ENCODE measurements at places on chromosomes 3 and 15.

GRCh38 chr3:65658401-65658800, 380.3 kb downstream of the MAGI1 start:
- no peak for DNase-seq

- DNase-seq: no peak
These were observed 7.2 kb upstream of the GMPS start for GRCh38 chr3:155863072-155863784.

GRCh38 chr3:153438271-153438670, 276.2 kb downstream of the RAP2B start:
- no peak for DNase-seq

- DNase-seq: no peak
These were observed 21.7 kb upstream of the PPP4R2 start for GRCh38 chr3:72974956-72975355.

DNA sequence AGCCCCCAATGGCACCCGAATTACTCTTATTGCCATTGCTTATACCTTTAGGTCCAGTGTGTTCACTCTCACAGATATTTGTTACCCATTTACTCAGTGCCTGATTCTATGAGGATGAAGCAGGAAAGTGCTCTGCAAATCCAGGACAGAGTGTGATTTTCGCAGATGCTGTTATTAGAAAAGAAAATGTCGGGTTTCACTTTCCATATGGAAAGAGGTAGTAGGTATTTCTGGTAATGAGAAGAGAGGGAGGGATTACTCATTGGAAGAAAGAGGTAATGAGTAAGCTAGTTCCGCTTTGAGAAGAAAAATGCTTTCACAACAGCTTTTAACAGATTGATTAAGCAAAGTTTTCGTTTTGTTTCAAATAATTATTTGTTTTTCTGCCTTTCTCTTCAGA, 336.3 kb upstream of the CFAP20DC start:
- DNase-seq: no peak

DNA sequence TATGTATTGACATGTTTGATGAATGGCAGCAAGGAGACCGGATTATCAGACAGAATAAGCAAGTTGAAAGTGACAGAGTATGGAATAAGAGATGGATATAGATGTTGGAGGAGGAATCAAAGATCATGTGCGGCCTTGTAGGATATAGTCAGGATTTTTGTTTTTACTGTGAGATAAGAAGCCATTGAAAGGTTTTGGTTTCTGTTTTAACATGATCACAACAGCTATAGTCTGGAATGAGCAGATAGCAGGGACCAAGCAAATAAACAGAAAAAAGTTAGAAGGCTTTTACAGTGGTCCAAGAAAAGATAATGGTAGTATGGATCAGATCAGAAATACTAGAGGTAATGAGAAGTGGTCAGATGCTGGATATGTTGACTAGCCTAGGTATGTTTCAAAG, 52.6 kb downstream of the SLC12A6 start:
- DNase-seq: no peak

DNA sequence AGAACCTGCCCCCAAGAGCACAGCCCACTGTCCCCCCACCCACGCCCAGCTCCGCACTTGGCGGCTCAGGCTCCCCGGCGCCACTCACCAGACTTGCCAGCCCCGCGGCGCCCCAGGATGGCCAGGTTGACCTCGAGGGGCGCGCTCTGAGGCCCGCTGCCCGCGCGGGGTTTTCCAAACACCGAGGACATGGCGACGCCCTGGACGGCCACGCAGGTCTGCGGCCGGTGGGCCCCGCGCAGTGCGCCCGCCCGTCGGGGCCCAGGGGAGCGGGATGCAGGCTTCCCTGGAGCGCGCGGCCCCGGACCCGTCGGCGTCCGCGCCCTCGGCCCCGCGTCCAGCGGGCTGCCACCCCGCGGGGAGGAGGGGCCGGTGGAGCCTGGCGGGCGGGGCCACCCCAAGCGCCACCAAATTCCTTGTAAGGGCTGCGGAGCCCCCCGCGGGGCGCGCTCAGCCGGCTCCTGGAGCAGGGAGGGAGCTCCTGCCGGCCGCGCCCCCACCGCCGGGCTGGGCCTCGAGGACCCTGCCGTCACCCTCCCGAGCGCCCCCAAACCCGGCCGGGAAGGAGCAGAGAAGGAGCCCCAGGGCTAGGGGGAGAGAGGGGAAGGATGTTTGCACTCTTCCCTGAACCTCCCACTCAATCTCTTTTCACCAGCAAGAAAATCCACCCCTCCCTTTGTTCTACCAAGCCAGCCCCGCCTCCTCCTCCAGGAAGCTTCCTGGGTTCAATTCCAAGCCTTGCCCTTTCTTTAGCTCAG, at the start of gene RASL12:
Gene RASL12 (minus strand): TSS at position 347 of the 758 bp plus-strand sequence. CDS start 156 bp downstream, at position 191.
- peak; percentile 89 for DNase-seq

DNA sequence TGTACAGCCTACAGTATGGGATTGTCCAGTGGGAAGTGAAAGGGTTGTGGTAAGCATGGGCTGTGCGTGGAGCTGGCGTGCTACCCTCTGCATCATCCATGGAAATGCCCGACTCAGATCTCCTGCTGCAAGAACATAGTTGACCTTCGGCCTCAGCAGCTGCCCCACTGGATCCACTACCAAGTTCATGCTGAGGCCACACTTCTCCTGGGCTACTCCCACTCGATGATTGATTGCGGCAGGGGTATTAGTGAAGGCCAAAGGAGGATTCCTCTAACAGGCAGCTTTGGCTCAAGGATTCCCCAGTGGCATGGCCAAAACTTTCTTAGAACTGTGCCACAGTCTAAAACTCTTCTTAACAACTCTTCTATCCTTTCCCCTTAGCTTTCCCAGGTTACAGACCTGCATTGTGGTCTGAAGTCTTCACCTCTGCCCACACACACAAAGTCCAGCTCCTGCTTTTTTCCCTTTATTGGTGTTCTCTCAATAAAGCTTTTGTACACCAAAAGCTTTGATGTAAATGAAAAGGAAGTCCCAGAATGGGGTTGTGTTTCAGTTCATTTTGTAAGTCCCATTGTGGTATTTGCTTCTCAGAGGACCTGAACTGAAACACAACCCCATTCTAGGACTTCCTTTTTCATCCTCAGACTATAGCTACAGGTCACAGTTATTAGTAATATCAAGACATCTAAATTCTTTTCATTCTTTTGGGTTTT, 4.9 kb upstream of the TBC1D5 start:
- DNase-seq: no peak

DNA sequence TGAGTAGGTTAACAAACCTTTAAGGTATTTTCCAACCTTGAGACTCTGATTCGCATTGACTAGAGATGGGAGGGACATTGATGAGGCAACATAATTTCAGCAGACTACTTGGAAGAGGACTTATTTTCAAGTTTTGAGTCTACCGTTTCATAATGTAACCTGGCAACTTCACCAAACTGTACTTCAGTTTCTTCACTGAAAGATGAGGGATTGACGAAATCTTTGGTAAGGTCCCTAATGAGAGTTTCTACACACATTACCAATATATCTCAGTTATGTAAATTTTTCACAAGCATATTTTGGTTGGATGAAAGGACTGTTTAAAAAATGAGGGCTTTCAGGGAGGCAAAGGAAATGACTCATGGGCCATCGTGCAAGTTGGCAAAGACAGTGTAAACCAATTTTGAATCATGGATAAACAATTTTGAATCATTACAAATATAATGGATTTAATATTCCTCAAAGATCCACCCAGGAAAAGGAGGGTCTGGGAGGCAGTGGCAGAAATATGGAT, 28.7 kb upstream of the SEMA6D start:
- DNase-seq: no peak

DNA sequence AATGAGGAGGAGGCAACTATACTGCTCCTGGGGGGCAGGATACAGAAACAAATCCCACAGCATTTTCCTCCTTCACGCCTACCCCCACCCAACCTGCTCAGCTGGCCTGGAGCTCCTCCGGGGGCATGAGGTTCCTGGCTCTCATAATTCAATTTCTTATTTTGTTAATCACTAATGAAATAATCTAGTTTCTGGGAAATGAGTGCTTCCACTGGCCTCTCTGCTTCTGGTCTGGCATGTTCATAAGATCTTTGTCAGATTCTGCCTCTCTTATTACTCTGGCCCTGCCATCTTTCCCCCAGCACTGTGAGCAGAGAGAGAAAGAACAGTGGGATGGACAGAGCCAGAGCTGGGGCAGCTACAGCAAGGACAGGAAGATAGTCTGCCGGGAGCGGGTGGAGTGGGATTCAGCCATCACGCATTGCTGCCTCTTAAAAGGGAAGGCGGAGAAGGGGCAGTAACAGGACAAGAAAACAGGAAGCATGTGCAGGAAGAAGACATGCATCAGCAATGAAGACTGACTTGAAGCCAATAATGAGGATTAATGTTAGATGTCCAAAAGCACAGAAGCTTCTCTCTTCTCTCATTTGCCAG, 13.6 kb downstream of the RPAP1 start:
- DNase-seq: no peak

DNA sequence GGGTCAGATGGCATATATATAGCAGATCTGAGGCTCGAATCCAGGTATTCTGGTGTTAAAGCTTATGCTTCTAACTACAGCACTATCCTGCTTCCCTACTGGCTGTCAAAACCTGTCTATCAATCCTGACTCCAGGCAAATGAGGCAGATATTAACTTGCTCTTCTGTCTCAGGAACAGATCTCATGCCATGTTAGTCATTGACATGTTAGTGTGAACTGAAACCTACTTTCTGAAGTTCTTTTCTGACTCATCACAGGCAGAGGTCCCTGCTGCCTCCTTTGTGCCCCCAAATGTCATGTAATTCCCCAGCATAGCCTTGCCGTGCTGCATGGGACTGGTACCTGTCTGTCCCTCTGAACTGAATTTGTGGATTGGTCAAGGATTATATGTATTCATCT, 125.0 kb upstream of the SMAD3 start:
- no peak for DNase-seq

- DNase-seq: no peak
These were observed 43.7 kb downstream of the ANKRD28 start for GRCh38 chr3:15754047-15754446.

GRCh38 chr3:4517643-4518311, 24.6 kb downstream of the ITPR1 start:
- no peak for DNase-seq

DNA sequence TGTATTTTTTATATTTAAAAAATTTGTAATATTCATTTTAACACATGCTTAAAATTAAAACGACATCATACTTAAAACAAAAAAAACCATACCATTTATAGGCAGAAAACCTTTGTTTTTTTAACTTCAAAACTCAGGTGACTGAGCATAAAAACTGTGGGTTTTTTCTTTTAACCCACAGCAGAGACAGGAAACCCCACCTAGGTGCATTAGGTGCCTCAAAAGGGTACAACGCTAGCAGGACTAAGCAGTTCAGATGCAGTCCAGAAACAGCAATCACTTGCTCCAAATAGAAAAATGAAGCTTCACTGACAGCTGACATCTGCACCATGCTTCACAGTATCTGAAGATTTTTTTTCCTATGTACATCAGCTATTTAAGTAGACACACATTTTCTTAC, 52.3 kb downstream of the GLB1 start:
- no peak for DNase-seq

DNA sequence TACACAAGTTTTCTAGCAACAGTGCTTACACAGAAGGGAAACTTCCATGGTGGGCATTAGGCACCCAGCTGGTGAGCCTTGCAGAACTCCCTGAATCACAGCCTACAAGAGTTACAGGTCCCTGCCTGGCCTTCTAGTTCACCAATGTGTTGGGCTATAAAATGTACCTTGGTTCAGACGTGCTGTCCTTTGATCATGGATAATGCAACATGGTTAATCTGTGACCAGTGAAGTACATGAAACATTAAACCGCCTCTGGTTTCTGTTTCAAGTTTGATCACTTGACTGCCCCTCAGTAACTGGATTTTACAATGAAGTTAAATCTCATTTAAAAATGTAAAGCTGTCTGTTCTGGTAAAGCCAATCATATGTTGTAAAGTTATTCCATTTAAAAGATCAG, 51.8 kb downstream of the FMN1 start:
- no peak for DNase-seq

GRCh38 chr15:31344266-31344665, 17.6 kb downstream of the KLF13 start:
- no peak for DNase-seq

DNA sequence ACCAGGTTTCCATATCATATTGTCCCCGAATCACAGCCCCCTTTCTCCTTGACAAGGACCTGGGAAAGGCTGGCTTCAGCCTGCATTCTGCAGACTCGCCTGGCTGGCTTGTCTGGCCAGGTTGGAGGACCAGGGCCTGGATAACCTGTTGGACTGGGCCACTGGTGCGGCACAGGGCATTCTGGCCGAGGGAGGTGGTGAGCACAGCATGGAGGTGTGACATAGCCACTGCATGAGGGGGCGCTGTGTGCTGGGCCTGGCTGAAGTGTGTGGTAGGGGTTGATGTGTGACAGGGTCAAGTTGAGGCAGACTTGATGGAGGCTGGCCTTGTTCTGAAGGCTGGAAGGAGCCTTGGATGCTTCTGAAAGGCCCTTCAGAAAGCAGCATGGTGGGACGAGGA, 2.9 kb downstream of the ESYT3 start:
- DNase-seq: no peak

- no peak for DNase-seq
These were observed 15.7 kb upstream of the GXYLT2 start for GRCh38 chr3:72872183-72872582.

DNA sequence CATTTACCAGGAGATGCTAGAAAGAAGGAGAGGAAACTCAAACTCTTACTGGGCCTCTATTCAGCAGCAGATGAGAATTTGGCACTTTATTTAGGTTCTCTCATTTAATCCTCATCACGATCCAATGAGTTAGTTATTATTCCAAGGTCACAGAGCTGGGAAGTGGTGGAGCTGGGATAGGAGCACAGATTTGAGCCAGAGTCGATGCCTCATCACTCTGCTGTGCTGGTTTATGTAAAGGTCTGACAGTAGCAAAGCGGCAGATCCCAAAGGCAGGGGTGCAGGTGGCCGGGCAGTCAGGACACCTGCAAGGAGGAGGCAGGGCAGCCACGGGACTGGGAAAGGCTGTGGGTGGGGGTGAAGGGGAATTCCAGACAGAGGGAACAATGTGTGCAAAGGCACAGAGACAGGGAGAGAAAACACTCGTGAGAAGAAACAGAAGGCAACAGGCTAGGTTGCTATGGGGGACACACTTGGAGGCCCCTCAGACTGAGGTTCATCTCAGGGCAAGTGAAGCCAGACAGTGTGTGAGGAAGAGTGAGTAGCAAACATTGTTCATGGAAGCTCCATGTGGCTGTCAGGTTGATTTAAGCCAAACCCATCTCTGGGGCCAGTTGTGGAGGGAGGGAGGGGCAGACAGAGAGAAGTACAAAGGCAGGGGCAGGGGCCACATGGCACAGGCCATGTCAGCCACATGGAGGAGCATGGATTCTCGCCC, 26.8 kb downstream of the RAB6B start:
- DNase-seq: no peak
